Spleen (tissue), 13 donors: ENCODE measurements at places on chromosomes 12 and 14.

DNA sequence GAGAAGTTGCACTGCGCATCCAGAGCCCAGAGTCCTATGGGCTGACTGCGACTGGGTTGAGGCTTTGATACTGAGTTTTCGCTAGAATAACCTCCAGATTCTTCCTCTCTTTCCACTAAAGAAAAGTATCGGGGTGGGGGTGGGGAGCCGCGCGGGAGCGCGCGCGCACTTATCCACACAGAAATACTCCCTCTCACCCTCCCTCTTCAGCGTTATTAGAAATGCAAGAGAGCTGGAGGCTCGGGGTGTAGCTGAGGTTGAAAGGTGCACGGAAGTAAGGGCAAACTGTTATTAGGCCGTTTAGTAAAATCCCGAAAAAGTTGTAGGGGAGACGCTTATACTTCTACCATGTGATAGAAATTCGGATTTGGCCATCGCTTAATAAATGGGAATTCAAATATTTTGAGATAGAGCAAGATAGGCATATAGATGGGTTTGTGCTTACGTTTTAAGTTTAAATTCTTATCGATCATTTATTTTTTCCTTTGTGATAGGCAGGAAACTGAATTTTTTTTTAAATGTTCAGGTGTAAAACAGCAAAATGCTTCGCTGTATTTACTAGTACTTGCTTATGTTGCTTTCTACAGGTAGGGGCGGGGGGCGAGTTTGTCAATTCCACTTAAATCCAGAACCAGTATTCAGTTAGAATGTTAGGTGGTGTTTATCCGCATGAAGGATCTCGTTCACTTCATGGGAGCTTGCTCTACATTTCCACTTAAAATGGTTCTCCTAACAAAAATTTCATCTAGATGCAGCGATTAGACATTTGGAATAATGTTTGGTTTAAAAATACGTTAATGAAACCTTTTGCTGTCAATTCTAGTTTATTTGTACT lies 1.1 kb downstream of the ARHGAP5 start:
- DNase-seq = no peak

DNA sequence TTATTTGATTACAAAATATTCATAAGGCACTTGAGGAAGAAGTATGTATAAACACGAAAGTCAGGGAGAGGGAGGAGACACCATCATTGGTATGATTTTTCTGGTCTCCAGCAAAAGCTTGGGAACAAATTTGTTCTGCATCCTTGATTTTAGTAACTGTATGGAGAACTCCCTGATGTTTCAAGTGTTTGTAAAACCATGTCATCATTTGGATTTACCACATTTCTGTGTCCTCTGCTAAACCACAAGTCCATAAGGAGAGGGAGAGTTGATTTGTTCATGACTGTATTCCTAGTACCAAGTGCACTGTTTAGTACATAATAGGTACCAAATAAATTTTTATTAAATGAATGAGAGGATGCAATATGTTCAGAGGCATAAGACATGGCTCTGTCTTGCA lies 181.1 kb downstream of the BTG1 start:
- no peak for DNase-seq

DNA sequence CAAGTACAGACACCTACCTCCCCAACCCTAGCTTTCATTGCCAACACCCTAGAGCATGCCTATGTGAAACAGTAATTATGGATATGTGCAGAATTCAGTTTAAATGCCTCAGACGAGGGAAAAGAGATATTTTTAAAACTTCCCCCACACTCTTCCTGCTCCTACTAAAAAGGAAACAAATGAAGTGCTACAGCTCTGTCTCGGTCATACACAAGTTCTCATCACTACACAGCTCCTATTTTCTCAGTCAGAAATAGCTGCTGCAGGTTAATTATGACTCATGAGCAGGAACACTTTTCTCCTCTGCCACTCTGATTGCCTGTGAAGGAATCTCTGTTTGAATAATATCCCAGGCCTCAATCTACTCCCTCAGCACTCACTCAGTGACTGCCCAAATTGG lies 703.6 kb upstream of the FLRT2 start:
- no peak for DNase-seq

- DNase-seq = no peak
Measured at GRCh38 chr14:89544636-89545301, 127.7 kb upstream of the FOXN3 start.

GRCh38 chr12:54940727-54941315 lies 43.7 kb downstream of the TESPA1 start:
- DNase-seq = no peak

DNA sequence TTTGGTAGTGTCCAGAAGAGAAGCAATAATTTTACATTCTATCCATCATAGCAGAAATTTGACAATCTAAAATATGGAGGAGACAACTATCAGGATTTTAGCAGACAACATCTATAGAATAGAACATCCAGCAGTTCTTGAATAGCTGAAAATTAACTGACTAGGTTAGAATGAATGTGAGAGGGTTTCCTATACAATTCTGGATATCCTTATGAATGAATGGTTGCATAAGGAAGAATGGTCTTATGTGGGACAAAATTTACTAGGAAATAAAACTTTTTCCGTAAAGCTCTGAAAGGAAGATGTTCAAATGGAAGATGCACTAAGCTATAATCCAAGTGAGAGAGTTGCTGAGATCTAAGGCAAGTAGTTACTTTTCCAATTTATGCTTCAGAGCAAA lies at the start of gene OR6C3:
OR6C3 (plus strand) TSS at position 301 of the 400 bp plus-strand sequence. CDS start 955 bp downstream, outside the sequence.
- DNase-seq = no peak

DNA sequence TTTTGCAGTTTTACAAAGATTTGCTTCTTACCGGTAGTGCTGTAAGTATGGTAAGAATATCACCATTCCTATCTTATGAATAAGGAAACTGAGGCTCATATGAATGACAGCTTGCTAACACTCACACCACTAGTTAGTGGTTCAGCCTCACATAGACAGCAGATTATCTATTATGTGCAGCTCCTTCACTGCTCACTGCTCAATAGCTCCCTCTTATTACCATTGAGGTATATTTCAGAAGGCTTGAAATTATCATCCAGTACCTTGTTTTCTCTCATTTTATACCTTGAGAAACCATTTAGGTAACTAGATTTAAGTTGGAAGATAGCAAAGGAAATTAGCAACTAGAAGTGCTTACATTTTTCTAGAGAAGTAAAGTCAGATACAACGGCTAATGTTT lies 15.5 kb downstream of the RIC8B start:
- no peak for DNase-seq

DNA sequence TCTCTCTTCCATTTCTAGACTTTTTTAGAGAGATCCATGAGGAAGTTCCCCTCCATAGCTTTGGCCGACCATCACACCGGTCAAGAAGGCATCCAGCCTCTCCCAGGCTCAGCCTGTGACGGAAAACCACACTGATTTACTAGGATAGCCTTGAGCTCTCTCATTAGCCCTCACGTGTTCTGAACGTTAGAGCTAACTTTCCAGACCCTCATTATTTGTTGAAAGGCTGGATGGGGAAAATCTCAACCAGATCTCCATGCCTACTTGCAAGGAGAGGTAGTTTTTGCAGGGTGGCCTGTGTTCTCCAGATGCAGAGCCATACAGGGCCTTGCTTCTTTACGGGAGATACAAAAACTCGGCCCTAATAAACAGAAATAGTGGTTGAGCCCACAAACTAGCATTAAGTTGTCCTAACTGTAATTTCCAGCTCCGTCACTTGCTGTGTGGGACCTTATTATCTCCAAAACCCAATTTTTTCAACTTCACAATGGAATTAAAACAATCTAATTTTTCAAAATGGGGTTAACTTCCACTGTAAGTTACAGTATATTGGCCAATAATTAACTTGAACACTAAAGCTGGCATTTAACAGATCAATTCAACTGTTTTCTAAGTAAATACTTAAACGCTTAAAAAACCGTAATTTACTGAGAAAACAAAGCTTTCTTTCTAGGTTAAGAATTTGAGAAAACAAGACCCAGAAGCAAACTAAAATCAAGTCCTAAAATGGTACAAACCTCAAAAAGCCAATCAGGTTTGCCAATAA lies 65.3 kb downstream of the KLHL28 start:
- no peak for DNase-seq

GRCh38 chr14:31071151-31071550 lies 45.0 kb upstream of the STRN3 start:
- DNase-seq = no peak
